ENCODE measurements at places on chromosomes 5 and 9.

GRCh38 chr5:11588803-11589202 lies 315.4 kb downstream of the CTNND2 start:
- DNase-seq, result no peak

- DNase-seq, result no peak
These were observed 89.9 kb upstream of the FBXW11 start for GRCh38 chr5:172096207-172096940.

- no peak for DNase-seq
These were observed 4.4 kb upstream of the DCAF10 start for GRCh38 chr9:37796232-37796631.

GRCh38 chr9:127173063-127173462 lies 50.6 kb upstream of the ANGPTL2 start:
- DNase-seq, result no peak

DNA sequence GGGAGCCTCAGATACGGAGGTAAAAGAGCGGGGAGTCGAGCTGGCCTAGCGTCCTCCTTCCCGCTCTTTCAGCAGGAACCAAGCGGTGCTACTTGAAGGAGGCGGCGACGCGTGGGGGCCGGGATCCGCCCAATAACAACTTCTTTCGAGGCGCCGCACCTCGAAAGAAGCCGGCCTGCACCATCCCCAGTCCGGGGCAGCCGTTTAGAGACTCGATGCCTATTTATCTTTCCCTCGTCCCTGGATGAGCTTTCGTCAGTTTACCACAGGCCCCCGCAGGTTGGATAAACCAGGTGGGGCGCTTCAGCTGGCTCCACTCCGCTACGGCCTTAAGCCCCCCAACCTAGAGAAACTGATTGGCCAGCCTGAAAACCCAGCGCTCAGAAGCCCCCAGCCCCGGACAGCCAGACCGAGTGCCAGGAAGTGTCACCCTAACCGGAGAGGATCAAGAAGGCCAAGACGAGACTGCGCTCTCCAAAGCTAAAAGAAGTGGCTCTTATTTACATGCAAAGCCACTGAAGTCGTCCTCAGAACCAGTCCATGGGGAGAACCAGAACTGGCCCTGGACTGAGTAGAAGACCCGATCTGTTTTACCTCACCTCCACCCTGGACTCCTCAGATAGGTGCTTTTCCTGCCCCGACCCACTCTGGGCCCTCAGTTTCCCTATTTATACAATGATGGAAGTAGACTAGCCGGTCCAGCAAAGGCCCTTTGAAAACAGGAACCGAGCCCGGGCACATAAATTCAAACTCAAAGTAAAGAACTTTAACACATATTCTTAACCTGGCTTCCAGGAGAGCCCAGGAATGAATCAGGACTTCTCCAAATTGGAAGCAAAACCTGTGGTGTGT lies 1.4 kb downstream of the HAND1 start:
- no peak for DNase-seq

DNA sequence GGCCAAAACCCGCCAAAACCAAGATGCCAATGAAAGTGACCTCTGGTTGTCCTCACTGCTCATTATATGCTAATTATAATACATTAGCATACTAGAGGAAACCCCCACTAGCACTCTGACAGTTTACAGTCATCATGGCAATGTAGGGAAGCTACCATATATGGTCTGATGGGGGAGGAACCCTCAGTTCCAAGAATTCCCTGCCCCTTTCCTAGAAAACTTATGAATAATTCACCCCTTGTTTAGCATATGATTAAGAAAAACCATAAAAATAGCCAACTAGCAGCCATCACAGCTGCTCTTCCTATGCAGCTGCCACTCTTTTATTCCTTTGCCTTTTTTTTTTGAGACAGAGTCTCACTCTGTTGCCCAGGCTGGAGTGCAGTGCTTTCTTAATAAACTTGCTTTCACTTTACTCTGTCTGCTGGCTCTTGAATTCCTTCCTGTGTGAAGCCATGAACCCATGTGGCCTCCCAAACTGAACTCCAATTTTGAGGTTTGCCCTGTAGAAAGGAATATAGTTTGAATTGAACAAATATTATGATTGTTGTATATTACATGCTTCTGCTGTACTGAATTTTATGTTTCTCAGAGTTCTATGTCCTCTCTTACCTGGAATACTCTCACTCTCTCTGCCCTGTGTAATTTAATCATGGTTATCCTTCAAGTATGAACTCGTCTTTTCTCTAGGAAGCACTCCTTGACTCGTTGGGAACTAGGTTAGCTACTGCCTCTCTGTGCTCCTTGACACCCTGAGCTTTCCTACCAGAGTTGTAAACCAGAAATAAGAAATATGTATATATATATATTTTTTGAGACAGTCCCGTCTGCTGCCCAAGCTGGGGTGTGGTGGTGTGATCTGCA lies 59.8 kb downstream of the KIAA1958 start:
- DNase-seq, result no peak

DNA sequence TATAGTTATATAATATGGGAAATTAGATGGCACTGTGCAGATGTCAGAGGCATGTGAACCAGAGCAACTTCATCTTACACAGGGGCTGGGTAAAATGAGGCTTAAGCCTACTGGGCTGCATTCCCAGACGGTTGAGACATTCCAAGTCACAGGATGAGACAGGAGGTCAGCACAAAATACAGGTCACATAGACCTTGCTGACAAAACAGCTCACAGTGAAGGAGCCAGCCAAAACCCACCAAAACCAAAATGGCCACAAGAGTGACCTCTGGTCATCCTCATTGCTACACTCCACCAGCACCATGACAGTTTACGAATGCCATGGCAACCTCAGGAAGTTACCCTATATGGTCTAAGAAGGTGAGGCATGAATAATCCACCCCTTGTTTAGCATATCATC lies 479.4 kb downstream of the TLR4 start:
- no peak for DNase-seq

DNA sequence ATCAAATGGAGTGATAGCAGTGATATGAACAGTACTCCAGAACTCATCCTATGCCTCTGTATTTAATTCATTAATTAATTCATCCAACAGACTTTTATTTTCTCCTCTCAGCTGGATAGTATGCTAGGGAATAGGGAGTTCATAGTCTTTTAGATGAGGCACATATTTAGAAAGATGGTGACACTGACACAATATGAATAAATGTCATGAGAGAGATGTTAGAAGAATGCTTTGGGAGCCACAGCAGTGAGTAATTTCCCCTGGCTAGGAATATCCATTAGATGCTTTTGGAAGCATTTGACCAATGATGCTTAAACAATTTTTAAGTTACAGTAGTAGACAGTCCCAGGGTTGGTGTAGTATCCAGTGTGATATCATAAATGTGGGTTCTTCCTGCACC lies 428.7 kb upstream of the SGCD start:
- no peak for DNase-seq

- no peak for DNase-seq
These were observed 55.6 kb downstream of the ALG2 start for GRCh38 chr9:99166149-99166548.

- DNase-seq, result no peak
These were observed 25.9 kb upstream of the ZFAND5 start for GRCh38 chr9:72390907-72391306.

GRCh38 chr5:117201001-117201400 lies 626.4 kb upstream of the SEMA6A start:
- no peak for DNase-seq
